ENCODE measurements at places on chromosomes 6 and 20.
A peak's percentile ranks its signal among the peaks of the same experiment; 100 is the strongest.

- DNase-seq, result no peak
Measured at GRCh38 chr6:135782546-135782945, 69.0 kb upstream of the PDE7B start.

GRCh38 chr6:14945461-14946185, 300.2 kb upstream of the JARID2 start:
- no peak for DNase-seq

GRCh38 chr6:39228992-39229767, at the start of gene KCNK5:
KCNK5 (minus strand) TSS chr6:39229475; CDS start chr6:39229111, 364 bp downstream.
- DNase-seq, result peak; percentile 59

DNA sequence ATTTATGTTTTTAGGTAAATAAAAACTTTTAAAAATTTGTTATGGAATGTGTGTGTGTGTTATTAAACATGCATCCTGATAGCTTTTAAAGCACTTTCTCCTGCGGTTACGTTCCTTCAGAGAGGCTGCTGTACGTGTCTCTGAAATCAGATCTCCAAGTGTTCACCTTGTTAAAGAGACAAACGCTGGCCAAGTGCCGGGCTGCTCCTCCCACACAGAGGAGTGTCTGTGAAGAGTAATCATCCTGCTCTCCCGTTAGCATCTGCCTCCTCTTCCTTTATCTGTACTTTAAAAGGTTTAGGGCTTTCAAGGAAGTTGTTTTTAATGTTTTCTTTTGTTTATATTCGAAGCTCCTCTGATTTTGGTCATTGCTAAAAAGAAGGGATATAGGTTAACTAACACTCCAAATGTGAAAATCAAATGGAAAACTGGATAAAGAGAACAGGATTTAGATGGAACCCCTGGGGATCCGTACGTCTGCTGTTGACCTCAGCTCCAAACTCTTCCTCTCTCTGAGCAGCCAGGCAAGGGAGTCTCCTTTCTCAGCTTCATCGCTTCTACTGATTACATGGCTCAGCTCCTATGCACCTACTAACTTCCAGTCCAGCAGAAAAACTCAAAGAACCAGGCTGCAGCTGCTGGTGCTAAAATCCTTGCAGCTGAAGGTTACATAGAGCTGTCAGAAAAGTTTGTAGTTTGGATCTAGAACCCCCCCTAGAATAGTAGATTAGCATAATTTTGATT, 20.0 kb downstream of the IRF4 start:
- DNase-seq, result no peak

GRCh38 chr6:1461207-1461606, 71.8 kb downstream of the FOXF2 start:
- no peak for DNase-seq

DNA sequence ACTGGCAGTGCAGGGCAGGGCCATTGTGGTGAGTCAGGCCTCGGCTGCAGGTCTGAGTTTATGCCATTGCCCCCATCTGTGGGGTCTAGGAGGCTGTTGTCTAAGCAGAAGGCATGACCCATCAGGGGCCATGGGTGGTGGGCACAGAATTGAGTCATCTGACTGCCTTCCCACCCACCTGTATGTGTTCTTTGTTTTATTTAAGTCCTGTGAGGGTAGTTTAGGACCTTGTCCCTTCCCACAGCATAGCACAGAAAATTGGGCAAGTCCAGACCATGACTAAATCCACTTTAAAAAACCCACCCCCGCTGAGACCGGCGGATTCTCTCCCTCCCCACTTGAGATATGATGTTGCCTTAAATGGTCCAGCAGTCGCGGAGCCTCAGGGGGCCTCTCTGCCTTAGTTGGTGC, 40.3 kb downstream of the ERMARD start:
- no peak for DNase-seq

DNA sequence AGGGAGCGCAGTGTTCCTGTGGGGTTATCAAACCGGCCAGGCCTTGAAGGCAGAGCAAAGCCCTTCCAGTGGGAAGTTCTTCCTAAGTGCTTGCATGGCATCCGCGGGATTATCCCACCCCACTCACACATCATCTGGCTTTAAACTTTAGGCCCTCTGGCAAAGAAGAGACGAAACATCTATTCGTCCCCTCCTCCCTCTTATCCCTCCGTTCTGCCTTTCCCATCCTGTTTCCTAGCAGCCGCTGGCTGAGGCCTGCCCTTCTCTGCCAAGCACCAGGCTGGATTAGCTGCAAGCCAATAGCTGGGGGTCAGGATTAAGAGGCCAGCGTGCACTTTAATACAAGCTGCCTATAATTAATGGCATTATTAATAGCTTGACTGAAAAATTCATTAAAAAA, 621.0 kb downstream of the PKHD1 start:
- DNase-seq, result peak; percentile 9

GRCh38 chr20:6492271-6493055, 275.0 kb upstream of the BMP2 start:
- DNase-seq, result no peak

DNA sequence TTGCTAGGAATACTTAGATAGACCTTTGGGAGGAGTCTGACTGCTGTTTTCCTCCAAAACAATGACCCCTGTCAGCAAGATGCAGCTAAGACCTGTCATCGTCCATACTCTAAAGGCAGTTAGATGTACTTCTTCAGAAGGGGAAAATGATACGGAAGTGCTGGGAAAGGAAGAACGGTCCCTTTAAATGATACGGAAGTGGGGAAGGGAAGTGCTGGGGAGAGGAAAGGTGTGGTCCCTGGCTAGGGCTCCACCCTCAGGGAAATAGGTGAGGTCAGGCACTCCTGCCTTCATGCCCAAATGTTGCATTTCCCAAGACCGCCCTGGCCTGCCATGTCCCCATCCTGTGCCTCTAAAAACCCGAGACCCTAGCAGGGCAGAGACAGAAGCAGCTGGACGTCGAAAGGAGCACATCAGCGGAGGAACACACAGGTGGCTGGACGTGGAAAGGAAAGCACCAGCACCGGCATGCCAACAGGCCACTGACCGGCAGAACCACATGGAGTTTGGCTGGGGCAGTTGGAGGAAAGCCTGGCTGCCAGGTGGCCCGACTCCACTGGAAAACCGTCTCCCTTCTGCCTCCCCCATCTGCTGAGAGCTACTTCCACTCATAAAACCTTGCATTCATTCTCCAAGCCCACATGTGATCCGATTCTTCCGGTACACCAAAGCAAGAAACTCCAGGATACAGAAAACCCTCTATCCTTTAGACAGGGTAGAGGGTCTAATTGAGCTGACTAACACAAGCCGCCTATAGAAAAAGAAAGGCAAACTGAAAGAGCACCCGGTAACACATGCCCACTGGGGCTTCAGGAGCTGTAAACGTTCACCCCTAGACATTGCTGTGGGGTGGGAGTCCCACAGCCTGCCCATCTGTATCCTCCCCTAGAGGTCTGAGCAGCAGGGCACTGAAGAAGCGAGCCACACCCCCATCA, 94.6 kb downstream of the FAXC start:
- no peak for DNase-seq

- no peak for DNase-seq
Measured at GRCh38 chr6:134551245-134551960, 233.5 kb upstream of the SGK1 start.

DNA sequence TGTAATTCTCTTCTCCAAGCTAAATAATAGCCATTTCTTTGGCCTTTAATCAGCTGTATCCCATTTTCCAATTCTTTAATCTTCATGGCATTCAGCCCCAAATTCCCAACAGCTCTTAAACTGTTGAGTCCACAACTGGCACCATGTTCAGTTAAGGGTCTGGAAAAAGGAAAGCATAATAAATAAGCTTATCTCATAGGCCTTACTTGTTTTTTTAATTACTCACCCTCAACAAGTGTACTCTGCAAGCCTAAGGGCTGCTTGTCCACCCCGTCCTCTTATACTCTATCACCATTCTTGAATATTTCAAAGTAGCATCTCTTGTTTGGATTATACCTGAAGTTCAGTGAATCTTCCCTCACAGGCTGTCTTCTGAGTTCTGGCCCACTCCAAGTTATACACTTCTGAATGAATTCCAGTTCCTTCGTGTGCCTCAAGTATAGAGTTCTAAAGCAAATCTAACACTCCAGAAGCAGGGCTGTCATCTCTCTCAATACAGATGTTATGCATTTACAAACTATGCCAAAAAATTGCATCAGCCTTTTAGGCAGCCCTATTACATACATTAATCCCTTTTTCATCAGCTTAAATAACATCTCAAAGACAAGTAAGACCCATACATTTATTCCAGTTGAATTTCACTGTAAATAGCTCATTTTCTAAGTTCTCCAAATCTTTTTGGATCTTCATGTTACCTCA, 98.7 kb downstream of the COL21A1 start:
- DNase-seq, result no peak

DNA sequence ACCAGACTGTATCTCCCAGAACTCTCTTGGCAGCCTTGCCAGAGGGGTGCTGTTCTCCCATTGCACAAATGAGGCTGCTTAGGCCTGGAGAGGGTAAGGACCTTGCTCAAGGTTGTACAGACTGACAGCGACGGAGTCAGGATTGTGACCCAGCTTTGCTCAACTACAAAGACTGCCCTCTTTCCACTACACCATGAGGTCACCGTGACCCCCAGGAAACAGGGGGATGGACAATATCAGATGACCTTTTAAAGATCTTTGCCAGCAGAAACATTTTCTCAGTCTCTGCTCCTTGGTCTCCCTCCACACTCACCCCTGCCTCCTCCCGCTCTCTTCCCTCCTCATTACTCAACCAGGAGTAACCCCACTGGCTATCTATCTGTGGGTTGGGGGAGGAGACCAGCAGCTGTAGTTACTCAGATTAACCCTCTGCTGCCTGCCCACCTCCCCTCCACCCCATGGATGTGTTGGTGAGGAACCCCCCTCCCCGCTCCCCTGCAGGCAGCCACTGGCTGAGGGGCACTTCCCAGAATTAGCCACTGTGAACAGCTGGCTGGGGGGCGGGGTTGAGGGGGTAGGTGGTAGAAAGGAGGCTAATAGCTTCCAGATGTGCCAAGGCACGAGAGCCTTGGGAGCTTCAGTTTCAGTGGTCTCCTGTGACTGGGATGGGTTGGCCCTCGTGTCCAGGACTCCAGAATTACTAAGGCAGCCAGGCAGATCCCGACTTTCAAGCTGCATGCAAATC, 26.9 kb upstream of the MRPS18A start:
- no peak for DNase-seq

DNA sequence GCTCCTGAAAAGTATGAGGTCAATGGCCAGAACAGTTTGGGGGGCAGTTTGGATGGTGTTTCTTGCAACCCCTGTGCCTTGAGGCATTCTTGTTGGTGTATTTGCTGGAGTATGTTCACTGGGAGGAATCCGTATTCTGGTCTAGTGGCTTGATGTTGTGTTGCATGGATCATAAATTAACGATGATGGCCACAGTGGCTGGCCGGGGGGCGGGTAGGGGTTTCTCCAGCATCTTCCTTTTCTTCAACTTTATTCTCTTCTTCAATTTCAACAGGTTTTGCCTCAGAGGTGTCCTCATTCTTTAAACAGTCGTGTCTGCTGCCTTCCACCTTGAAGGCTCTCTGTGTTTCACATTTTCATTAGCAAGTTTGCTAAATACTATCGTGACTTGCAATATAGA, 43.0 kb upstream of the THBS2 start:
- no peak for DNase-seq

DNA sequence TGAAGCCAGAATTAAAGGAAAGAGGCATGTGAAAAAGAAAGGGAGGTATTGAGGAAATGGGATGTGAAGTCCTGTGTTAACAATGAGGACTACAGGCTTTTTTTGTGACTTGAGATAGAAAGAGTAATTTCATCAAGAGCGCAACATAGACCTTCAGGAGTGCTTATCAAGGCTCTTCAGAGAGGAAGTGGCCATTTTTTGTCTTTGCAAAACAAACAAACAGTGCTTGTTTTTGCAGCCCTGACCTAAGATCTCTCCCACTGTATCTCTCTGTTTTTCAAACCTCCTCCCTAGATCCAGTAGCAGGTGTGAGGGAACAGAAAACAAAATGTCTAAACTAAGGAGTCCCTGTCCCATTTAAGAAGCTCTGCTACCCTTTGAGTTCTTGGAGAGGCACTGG, 710.3 kb upstream of the MARCKS start:
- DNase-seq, result no peak

DNA sequence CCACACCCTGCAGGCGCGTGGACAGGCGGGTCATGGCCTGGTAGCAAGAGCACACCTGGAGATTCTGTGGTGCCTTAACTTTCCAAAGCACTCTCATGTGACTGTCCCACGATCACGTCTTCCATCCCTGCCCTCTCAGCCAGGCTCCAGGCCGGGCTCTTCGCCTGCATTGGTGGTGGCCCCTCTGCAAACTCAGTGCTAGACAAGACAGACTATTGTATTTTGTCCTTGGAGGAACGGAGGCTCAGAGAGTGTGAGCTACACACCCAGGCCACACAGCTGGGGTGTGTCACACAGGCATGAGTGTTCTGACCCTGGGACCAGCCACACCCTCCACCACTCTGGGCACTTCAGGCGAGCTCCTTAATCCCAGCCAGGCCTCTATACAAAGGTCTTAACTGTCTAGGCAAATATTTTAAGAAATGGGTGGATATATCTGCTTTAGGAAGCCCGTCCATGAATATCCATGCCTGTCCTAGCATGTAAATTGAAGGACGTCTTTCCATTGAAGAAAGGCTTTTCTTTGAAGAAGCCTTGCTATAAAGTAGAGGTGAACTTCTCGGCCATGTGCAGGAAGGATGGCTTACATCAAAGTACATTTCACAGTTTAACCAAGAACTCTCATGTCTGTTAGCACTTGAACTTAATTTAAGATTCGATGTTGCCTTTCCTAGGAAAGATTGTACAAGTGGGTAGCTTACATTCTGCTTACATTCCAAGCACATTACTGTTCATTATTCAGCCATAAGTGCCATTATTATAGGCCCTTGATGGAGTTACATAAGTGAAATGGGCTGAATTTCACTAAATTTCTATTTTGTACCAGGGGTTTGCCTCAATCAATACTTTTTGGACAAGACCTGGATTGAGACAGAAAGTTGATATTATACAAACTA, 263.9 kb downstream of the DLL1 start:
- DNase-seq, result no peak

GRCh38 chr6:28446818-28447511, 3.7 kb upstream of the ZSCAN23 start:
- no peak for DNase-seq

GRCh38 chr6:111211411-111212030, 124.2 kb downstream of the SLC16A10 start:
- DNase-seq, result no peak

GRCh38 chr6:90107771-90108282, 188.8 kb downstream of the BACH2 start:
- DNase-seq, result no peak

DNA sequence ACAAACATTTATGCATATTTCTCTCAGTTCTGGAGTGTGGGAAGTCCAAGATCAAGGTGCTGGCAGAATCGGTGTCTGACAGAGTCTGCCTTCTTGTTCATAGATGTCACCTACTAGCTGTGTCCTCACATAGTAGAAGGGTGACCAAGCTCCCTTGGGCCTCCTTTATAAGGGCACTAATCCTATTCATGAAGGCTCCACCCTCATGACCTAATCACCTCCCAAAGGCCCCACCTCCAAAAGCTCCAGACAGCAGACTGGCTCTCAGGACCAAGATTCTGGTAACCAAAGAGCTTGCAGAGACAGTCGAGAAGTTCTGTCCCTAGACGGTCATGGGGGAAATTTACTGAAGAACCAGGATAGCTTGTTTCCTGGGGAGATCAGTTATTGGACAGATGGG, 139.1 kb downstream of the COL9A1 start:
- no peak for DNase-seq
